Ammon's horn (tissue), 1 donor: ENCODE measurements at places on chromosomes 13 and 19.

DNA sequence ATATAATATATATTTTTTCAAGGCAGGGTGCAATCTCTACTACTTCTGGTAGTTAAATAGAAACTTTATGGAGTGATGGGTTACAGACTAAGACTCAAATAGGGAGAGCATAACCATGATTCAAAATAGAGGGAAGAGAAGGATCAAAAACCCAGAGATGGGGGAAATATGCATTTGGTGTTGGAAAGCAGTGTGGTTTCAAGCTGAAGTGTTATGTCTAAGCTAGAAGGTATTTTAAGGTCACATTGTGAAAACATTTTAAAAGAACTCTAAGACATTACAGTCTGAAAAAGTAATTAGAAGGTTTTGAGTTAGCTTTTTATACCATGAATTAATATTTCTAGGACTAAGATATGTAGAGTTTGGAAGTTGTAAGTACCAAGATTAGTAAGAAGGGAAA lies 2741.4 kb downstream of the PCDH9 start:
- no peak for DNase-seq

- DNase-seq, result no peak
These were observed 2.7 kb upstream of the OR7G2 start for GRCh38 chr19:9109959-9110358.

- no peak for DNase-seq
These were observed 261.3 kb downstream of the ATP8A2 start for GRCh38 chr13:25633093-25633492.

DNA sequence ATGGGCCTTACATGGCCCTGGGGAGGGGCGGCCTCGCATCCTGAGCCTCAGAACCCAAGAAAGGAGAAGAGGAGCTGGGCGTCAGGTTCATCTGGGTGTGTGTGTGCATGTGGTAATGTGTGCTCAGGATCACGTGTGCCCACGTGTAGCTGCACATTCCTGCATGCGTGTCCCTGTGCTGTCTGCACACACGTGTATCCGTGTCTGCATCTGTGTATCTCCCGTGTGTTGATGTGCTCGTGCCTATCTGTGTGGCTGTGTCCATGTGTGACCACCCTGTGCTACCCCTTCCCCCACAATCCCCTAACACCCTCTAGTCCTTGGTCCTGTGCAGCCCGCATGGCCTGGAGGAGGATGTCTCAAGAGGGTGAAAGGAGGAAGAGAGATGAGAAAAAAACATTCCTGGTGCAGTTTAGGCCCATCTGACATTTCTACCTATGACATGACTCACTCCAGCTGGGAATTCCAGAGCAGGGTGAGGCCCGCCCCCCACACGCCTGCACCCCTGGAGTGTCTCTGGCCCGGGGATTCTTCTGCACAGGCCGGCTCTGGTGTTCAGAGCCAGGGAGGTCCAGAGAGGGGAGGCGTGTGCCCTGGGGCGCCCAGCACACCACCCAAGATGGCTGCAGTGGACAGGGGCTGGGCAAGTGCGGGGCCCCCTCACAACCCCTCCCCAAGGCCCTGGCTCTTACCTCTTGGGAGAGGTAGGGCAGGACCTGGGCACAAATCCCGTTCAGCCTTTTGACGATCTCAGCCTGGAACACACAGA lies 7.1 kb downstream of the TLE5 start:
- no peak for DNase-seq

- DNase-seq, result no peak
These were observed 24.9 kb downstream of the RCBTB1 start for GRCh38 chr13:49560270-49561061.
